ENCODE measurements at places on chromosomes 1 and 21.

- no peak for DNase-seq
These were observed 56.8 kb upstream of the RBM15 start for GRCh38 chr1:110282395-110282794.

DNA sequence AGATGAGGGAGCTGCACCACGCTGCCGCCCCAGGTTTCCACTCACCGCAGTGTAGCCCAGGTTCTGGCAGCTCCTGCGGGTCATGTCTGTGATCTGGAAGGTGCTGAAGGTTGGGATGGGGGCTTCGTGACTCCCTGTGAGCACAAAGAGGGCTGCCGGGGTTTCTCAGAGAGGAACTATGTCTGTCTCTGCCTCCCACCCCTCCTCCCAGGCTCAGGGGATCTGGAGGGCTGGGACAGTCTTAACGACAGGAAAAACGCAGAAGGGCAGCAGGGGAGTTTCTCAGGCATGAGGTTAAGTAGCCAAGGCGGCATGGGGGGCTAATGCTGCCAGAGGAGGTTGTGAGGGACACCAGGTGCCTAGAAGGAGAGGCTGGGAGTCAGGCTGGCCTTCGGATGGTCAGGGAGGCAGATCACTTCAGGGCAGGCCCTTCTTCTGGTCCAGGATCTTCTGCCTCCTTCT, 656 bp downstream of the SH2D2A start:
- DNase-seq, result no peak

DNA sequence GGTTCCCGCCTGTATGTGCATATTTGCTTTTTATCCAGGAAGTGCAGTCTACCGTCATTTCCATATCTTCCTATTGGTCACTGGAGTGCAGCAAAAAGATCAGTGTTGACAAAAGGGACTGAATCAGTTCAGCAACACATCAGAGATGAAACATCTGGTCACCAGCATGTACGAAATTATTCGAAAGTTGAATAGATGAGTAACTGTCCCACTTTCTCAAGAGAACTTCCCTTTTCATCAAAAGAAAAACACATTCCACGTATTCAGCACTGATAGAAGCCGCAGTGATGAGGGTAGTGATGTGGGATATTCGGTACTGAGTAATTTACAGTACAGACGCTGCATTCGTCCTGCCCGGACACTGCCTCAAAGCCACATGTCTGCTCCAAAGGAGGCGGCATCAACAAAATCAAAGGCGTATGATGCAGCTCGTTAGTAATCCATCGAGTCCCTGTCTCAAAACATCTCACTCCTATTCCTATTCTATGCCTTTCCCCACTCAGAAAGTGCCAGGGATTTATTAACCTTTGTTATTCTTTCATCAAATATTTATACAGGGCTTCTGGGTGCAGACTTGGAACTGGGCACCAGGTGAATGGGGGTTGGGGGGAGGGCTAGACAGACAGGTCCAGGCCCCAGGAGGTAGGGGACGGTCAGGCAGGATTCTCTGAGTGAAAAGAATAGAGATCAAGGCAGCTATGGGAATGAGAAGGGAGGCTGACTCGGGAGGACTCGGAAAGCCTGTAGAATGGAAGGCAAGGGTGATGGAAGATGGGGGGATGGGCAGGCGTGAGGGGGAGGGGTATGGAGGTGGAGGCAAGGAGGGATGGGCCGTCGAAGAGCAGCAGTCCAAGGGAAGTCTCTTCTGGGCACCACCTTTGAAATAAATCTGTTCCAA, 79.5 kb upstream of the SLC45A1 start:
- DNase-seq, result no peak

- DNase-seq, result no peak
These were observed 24.8 kb upstream of the TCEA3 start for GRCh38 chr1:23449306-23449705.

DNA sequence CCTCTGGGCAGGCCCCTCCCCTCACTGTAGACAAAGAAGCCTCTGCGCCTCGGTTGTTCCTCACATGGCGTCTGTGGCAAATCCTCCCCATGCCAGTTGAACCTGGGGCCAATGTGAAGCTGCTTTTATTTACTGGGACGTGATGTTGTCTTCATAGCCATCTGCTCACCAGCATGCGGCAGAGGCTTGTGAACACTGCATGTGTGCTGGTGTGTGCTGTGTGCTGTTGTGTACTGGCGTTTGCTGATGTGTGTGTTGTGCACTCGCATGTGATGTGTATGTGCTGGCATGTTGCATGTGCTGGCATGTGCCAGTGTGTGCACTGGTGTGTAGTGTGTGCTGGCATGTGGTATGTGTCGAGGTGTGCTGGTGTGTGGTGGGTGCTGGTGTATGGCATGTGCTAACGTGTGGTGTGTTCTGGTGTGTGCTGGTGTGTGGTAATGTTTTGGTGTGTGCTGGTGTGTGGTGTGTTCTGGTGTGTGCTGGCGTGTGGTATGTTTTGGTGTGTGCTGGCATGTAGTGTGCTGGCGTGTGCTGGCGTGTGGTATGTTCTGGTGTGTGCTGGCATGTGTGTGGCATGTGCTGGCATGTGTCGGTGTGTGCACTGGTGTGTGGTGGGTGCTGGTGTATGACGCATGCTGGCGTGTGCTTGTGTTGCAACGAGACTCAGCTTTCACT, 37.2 kb upstream of the TRAPPC10 start:
- DNase-seq, result no peak

GRCh38 chr1:201774224-201774982, 54.6 kb upstream of the IPO9 start:
- no peak for DNase-seq

DNA sequence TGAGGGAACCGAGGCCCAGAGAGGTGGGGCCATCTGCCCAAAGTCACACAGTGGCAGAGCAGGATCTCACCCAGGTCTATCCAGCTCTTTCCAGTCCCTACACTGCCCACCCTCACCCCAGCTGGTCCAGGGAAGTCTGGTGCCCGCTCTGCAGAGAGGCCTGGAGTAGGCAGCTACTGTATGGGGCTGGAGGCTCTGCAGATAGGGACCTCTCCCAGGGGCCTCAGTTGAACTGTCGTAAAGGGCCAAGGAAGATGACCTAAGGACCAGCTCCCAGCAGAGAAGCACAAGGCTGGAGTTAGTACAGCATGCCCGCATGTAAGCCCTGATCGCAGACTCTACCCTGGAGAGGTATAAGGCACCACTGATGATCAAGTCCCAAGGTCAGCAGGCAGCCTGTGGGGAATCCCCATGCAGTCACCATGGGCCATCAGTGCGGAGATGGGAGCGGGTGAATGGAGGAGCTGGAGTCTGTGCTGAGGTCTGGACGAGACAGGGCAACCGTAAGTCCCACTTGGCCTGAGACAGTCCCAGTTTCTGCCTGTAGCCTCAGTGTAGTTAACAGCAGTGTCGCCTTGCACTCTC, 320.2 kb downstream of the MATN1 start:
- DNase-seq, result no peak

DNA sequence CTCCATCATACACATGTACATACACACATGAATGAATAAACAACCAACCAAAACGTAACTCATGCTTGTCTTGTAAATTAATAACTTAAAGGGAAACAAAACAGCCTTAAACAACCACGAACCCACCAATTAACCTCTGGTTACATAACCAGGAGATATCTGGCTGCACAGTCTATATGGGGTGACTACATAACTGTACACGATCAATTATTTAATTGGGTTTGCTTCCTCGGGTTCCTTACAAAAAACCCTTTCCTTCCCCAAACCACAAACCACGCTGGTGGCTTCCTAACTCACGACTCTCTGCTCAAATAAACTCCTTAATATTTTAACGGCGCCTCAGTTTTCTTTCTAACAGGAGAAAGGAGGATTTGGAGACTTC, 744 bp downstream of the ZNF670 start:
- DNase-seq, result no peak

All from HAP-1 (cell line).